Urinary bladder (tissue), 4 donors: ENCODE measurements at places on chromosomes 3 and 15.

GRCh38 chr3:130093741-130094391 lies 12.2 kb downstream of the ALG1L2 start:
- DNase-seq = no peak

- no peak for DNase-seq
Observed at GRCh38 chr3:149243540-149243939, 21.9 kb upstream of the CP start.

DNA sequence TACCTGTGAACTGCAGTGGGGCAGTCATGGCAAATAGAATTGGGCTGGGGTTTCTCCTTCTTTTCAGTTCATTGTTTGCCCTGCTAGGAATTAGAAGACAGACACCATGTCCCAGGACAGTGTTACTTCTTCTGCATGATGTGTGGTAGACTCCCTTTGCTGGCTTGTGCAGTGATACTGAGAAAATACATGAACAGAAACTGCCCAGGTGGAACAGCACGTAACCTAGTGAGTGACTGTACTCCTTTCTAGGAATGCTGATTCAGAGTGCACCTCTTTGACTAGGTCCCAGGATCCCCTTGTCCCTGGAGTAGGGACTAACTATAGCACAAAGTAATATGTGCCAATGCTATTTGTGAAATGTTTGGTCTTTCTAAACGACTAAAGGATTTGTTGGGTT lies 10.7 kb upstream of the SLC22A13 start:
- no peak for DNase-seq

- DNase-seq = no peak
Observed at GRCh38 chr3:42667523-42668412, 14.3 kb downstream of the ZBTB47 start.

DNA sequence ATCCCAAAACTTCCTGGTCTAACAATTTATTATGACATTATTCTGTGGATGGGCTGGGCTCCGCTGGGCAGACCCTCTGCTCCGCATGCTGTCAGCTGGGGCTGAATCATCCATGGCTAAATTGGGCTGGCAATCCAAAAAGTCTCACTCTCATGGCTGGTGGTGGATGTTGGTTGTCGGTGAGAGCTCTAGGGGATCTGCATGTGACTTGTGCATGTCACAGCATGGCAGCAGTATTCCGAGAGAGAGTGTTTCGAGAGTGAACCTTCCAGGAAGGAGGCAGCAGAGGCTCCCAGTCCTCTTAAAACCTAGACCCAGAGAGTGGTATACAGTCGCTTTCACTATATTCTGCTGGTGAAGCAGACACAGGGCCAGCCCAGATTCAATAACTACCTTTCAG lies 9.9 kb downstream of the RARB start:
- no peak for DNase-seq
